ENCODE measurements at places on chromosomes 11 and 22.
A peak's percentile ranks its signal among the peaks of the same experiment; 100 is the strongest.

DNA sequence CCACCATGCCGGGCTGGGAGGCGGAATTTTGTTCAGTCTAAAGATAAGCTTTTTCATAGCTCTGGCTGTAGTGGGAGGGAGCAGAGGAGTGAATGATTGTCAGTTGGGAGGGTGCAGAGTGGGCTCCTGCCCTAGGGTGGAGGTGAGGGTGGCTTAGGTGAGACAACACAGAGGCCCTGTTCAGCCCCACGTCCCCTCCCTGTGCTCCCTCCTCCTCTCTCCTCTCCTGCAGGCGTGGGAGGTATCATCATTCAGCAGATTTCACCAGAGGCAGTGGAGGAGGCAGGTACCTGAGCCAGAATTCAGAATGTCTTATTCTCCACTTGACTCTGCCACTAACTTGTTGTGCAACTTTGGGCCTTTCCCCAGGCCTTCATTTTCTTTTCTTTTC, 1.7 kb upstream of the THRSP start:
- DNase-seq: peak; percentile 57

- no peak for DNase-seq
Measured at GRCh38 chr11:16876837-16877236, 137.4 kb downstream of the PLEKHA7 start.

GRCh38 chr22:19576460-19577421, 52.5 kb upstream of the CLDN5 start:
- no peak for DNase-seq

- DNase-seq: no peak
Measured at GRCh38 chr22:24474221-24474620, 20.9 kb upstream of the UPB1 start.

GRCh38 chr11:9357041-9357440, 27.4 kb upstream of the IPO7 start:
- no peak for DNase-seq

DNA sequence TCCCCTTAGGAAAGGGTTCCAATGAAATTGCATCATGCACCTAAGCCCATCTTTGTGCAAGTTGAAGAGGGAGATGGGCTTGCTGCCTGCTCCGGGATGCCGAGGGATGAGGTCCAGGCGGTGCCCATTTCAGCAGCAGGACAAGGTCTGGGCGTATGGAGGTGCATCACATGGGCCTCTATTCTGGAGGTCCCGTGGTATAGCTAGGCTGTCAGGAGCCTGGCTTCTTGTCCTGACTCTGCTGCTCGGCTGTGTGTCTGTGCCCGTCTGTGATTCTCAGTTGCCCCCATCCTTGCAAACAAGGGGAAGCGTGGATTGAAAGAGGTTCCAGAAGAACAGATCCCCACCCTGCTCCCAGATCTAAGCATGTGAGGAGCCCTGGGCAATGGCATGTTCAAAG, 130.0 kb downstream of the OSBP2 start:
- DNase-seq: no peak

DNA sequence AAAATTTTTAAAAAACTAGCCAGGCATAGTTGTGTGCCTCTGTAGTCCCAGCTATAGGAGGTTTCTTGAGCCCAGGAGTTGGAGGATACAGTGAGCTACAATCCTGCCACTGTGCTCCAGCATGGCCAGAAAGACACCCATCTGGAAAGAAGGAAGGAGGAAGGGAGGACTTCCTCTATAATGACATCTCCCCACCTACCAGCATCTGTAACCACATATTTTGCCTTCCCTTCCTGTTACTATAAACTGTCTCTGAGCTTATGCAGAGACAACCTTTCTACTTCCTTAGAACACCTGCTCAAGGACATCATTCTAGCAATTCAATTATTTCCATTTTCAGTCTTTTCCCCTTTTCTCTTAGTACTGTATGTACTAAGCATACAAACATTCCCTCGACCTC, 2.2 kb upstream of the NUP160 start:
- DNase-seq: no peak

DNA sequence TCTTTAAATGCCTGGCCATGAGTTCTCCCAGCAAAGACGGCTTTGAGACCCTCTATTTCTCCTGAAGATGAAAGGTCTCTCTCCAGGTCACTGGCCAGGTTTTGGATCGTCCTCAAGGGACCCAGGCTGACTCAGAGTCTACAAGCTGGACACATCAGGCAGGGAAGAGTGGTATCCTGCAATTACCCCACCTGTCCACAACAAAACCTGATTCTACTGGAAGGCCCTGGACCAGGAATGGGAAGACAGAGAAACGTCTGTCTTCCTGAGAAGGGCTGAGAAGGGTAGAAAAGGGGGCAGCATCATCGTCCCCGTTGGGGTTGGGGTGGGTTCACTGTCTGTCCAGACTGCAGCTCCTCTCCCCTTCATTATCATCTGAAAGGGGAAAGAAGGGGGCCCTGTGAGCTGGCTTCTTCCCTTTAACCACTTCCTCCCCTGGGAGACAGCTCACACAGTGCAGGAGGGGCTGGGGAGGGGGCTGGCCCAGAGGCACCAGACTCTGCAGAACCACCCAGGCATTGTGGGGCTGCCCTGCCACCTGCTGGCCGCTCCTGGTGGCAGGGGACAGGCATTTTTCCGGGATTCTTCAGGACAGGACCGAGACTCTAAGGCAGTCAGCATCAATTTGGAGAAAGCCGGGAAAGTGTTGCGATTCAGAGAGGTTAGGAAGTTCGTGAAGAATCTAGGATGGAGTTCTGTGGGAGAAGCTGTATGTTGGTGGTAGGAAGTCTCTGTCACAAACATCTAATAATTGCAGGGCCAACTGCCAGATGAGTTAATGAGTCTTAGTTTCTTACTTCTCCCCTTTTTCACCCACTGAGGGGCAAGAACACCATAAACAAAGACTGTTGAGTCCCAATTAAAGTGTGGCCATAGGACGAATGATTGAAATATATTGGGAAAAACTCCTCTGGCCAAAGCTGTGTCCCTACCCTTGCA, 57.6 kb downstream of the SYN3 start:
- DNase-seq: no peak

- DNase-seq: no peak
Measured at GRCh38 chr11:128506356-128506755, 81.0 kb downstream of the ETS1 start.

GRCh38 chr11:122721964-122722266, 66.4 kb downstream of the UBASH3B start:
- DNase-seq: no peak

GRCh38 chr11:13333456-13333957, 55.9 kb downstream of the BMAL1 start:
- no peak for DNase-seq

DNA sequence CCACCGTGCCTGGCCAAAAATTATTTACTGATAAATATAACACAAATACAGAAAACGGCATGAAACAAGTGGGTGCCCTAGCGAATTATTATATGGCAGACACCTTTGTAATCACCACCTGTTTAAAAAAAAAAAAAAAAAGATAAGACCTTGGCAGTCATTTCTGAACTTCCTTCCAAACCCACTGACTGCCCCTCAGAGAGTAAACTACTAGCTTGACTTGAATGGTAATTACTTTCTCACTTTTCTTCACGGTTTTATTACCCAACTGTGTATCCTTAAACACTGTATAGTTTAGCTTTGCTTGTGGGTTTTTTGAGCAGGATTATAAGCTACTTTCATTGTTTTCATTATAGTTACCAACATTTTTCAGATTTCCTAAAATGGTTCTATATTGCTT, 23.7 kb downstream of the SFI1 start:
- no peak for DNase-seq

GRCh38 chr11:128929991-128930390, 12.7 kb downstream of the TP53AIP1 start:
- DNase-seq: no peak

- DNase-seq: no peak
Measured at GRCh38 chr11:132638423-132638822, 893.9 kb downstream of the OPCML start.

- no peak for DNase-seq
Measured at GRCh38 chr11:17385926-17386325, 2.5 kb downstream of the KCNJ11 start.

- DNase-seq: no peak
Measured at GRCh38 chr11:133605482-133605881, 73.2 kb upstream of the OPCML start.

GRCh38 chr22:19592464-19592863, 68.3 kb upstream of the CLDN5 start:
- DNase-seq: no peak

DNA sequence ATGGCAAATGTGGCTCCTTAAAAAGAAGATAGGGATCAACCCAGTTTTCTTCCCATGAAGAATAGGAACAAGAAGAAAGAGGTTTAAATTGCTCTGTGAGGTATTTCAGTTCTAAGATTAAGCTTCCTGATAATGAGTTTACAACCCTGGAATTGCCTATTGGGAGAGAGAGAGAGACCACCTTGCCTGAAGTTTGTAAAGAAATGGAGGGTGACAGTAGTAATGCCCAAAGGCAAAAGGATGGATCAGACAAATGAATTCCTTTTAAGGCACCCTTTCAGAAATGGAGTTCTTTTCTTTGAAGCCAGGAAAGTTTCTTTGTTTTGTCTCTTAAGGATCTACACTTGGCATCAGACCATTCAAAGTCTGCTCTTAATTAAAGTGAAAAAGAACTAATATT, 74.3 kb downstream of the DDIAS start:
- no peak for DNase-seq

GRCh38 chr22:38944653-38945052, 12.8 kb upstream of the APOBEC3A start:
- peak; percentile 7 for DNase-seq

DNA sequence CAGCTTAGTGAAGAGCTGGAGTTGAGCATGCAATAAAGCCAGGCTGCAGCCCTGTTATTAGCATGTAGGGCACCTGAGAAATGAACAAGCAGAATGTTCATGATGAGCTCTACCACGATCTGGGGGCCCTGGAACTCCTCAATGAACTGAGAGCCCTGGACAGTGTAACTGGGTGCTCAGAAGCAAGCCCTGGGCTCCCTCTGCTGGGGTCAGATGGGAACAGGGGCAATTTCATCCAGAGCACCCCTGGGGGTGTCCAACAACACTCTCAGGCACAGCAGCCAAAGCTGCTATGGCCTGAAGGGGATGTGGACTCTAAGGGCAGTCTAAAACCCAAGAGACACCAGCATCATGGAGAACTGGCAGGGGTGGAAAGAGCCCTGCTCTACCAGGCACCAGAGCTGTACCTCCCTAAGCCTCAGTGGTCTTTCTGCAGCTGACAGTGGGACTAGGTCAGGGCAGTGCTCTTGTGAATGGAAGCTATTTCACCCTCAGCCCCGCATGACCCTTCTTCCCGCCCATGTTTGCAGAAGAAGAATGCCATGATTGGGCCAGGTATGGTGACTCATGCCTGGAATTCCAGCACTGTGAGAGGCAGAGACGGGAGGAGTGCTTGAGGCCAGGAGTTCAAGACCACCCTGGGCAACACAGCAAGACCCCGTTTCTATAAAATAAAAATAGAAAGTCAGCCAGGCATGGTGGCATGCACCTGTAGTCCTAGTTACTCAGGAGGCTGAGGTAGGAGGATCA, 28.9 kb downstream of the THOC5 start:
- no peak for DNase-seq

DNA sequence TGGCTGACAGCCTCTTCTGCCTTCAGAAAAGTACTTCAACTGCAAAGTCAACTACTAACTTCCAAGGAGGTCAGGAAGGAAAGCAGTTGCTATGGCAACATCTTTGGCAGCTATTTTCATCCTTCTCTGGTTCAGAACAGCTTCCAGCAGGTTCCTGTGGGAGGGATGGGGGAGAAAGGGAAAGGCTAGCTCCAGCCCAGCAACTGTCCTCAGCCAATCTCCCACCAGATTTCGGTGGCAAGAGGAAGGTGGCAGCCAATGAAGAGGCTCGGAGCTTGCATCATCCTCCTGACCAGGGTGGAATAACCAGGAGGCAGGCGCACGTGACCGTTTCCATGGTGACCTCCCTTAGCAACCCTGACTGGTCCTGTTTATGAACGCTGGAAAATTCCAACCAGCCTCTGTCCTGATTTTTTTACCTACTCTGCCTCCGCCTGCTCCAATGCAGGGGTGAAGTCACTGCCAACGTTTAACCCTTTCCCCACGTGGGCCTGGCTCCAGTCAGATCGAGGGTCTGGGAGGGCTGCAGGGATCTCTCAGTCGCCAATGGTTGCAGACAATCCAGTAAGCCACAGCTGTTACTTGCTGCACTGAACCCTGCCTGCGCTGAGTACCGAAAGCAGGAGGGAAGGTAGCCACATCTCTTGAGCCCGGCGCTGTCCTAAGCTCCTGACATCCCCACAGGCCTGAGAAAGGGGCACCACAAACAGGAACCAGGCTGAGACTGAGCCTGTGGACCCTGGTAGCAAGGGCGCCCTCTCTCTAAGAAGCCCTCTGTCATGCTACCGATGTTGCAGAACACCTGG, 11.2 kb upstream of the MALAT1 start:
- DNase-seq: peak; percentile 100

DNA sequence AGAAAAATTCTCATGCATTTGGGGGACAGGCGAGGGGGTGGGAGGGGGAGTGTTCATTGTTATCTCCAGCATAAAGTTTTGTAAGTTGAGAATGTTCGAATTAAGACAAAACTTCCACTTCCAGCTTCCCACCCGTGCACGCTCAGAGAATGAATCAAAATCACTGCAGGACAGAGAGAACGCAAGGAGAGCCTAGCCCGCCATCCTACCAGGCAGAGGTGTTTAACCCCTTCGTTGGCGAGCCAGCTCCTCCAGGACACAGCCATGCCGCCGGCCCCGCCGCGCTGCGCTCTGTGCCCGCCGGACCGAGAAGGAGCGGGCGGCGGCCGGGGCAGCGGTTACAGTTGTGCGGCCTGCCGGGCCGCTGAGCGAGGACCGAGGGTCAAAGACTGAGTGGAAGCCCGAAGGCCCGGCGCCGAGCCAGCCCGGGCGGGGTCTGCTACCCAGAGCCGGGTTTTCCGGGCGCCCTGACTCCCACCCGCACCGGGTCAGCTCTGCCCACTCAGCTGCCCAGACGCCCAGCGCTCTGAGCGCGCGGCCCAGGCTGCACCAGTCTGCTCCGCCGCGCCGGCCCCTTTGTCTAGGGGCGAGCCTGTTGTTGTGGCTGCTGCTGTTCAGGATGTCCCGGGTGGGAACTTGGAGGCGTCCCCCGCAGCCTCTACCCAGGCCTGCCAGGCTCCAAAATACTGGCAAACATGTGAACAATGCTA, at the start of gene NOX4:
Gene NOX4, minus strand, starts transcription at position 395 of the 710 bp plus-strand sequence. Its CDS starts 129 bp downstream, at position 266.
- DNase-seq: no peak

- DNase-seq: no peak
Measured at GRCh38 chr22:50561401-50562358, 1.0 kb downstream of the SYCE3 start.
